ENCODE measurements at places on chromosomes 11 and 22.

GRCh38 chr22:16699326-16699725, 106.7 kb upstream of the CCT8L2 start:
- DNase-seq = no peak

- DNase-seq = no peak
These were observed 4.9 kb downstream of the SBF2 start for GRCh38 chr11:10288881-10289764.

- no peak for DNase-seq
These were observed 9.0 kb upstream of the KCTD14 start for GRCh38 chr11:78032090-78032489.

GRCh38 chr11:70364745-70365543, 33.4 kb upstream of the CTTN start:
- DNase-seq = no peak

- DNase-seq = no peak
These were observed 1.1 kb upstream of the ARHGEF17 start for GRCh38 chr11:73306977-73307322.

DNA sequence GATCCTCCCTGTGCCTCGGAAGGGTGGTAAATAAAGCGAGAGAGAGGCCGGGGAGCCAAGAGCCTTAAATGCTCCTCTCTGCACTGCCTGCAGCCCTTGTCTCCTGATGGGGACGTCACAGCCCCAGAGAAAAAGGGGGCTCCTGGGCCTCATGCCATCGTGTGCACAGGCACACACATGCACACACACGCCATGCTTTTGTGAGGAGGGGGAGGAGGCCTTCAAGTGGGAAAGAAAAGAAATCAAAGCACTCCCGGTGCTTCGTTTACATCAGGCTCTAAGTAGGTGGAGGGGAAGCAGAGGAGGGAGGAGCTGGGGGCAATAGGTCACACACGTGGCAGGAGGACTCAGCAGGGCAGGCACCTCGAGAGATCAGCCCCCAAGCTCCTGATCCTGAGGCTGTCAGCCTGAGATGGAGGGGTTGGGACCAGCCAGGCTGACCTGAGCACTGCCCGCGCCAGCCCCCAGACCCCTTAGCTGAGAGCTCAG, 68.2 kb upstream of the NECTIN1 start:
- DNase-seq = no peak

- DNase-seq = no peak
These were observed 258.5 kb upstream of the SORL1-AS1 start for GRCh38 chr11:121711236-121711635.

GRCh38 chr22:23315341-23315917, 135.1 kb downstream of the BCR start:
- peak; percentile 22 for DNase-seq

GRCh38 chr11:46069595-46069994, 51.7 kb downstream of the PHF21A start:
- no peak for DNase-seq

DNA sequence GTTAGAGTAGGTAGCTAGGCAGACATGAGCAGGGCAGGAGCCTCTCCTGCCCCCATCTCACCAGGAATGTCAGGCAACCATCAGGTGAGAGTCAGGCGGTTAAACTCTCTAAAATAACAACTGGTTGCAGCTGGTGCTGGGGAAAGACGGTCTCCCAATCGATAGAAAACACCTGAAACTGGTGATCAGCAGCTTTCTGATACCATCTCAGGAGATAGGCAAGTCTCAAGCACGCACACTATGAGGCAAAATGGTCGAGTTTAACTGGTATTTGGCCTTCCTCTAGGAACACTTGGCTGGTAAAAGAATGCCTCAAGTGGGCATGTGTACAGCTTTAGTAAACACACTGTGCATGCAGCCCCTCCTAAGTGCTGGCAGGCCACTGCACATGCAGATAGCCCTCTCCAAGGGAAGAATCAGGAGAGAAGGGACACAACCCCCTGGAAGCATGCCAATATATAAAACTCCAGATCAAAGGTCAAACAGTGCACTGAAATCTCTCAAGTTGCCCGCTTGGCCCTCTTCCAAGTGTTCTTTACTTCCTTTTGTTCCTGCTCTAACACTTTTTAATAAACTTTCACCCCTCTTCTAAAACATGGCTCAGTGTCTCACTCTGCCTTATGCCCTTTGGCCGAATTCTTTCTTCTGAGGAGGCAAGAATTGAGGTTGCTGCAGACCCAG, 88.7 kb downstream of the USP35 start:
- DNase-seq = no peak

- no peak for DNase-seq
These were observed 541 bp downstream of the MICAL2 start for GRCh38 chr11:12110714-12111548.

DNA sequence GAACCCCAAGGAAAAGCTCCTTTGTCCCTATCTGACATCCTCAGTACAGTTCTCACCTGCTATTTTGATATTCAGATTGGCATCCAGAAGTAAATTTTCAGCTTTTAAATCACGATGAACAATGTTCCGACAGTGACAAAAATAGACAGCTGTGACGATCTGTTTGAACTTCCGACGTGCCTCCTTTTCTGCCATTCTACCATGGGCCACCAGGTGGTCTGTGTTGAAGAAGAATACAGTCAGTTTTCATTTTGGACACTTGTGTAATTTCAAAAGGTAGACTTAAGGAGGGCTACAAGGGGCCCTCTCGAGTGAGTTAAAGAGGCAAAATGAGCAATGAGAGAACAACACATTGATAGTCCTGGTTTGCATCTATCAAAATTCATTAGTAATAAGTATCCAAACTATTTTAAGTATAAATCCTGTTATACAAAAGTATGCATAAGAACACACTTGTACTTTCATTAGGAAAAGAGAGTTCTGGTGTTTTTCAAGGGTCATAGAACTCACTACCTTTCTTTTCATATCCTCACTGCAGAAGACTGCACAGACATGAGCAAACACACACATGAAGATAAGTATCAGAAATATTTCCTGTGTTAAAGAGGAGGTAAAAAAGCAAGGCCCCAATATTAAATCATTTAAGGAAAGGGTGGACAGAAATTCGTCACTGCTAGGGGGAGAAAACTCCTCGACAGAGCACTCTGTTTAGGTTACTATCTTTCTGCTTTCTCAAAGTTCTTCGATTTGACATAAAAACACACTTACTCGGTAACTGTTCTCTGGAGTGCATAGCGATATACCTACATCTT, 89.9 kb upstream of the APOA1 start:
- DNase-seq = no peak

DNA sequence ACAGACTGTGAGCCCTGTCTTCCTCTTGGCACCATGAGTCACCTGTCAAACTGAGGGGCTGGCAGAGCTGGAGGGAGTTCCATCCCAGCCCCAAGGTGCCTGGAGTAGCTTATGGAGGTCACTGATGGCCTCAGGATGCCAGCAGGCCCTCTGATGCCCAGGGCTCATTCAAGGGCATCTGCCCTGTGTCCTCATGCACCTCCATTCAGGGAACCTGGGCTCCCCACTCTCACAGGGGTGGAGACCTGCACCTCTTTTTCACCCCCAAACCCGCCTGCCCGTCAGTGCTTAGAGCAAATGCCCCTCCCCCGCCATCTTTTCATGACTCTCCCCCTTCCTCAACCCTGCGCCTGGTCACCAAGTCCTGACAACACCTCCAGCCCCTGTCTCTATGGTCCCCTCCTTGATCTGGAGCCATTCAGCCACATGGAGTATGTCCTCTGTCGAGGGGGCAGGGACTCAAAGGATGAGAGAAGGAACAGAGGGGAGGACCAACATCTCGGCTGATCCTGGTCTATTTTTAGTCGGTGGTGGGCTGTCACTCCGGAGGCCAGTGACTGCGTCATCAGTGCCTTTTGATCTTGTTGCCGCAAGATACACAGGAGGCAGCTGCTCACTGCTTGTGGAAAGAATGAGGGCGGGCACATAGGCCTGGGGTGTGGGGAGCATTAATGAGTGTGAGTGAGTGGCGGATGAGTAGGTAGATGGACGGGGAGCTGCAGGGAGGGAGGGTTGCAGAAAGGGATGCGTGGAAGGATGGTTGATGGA, 72.2 kb downstream of the CDKN1C start:
- no peak for DNase-seq

DNA sequence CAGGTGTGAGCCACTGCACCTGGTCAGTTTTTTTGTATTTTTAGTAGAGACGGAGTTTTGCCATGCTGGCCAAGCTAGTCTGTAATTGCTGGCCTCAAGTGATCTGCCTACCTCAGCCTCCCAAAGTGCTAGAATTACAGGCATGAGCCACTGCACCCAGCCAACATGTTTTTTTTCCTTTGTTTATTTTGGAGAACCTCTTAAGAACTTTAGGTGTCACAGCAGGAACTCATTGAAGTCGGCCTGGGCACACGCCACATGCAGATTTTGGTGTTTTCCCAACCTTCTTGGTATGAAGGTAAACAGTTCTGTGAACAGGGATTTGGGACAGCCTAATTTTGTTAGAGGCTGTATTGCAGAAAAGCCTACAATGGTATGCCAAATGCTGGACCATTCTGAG, 9.4 kb downstream of the DIXDC1 start:
- no peak for DNase-seq

- DNase-seq = no peak
These were observed 63.6 kb downstream of the NFAM1 start for GRCh38 chr22:42368379-42369249.

GRCh38 chr22:45475063-45475747, 27.5 kb upstream of the FBLN1 start:
- DNase-seq = no peak

DNA sequence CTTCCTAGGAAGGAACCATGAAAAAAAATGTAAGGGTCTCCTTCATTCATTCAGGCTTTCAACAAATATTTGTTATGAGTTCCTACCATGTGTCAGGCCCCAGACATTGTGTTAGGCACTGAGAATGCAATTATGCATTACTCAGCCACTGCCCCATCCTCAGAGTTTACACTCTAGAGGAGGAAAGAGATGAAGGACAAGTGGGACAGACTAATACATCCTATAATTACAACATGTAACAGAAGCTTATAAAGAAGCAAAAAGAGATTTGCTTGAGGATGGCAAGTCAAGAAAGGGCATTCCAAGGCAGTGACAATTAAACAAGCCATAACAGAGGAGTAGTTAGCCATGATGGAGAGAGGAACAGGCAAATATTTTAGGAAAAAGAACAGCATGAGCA, 78.6 kb downstream of the FAM168A start:
- DNase-seq = no peak

GRCh38 chr11:20248871-20249270, 88.6 kb upstream of the DBX1 start:
- no peak for DNase-seq

DNA sequence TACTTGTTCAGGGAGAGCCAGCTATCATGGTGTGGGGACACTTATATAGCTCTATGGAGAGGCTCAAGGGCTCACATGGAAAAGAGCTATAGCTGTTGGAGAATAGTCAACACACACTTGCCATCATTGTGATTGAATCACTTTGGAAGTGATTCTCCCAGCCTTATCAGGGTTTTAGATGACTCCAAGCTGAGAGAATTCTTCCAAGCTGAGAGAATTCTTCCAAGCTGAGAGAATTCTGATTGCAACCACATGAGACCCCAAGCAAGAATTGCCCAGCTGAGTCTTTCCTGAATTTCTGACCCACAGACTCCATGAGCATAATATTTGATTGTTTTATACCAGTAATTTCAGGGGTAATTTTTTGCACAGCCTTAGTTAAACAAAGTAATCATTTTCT, 1318.3 kb upstream of the RAG2 start:
- DNase-seq = no peak

- DNase-seq = no peak
These were observed 22.2 kb downstream of the TSKU start for GRCh38 chr11:76805206-76805913.

GRCh38 chr11:6022956-6023355, 7.6 kb downstream of the OR56A1 start:
- DNase-seq = no peak

GRCh38 chr22:25406510-25407210, 157.8 kb upstream of the GRK3 start:
- DNase-seq = no peak
